ENCODE measurements at places on chromosomes 2 and 18. TPM values are rescaled to one million over a fixed set of nuclear protein-coding genes. Genes with fewer than 3 reads are reported as not detected.

GRCh38 chr2:118805064-118805690 lies 42.3 kb downstream of the EN1 start:
- DNase-seq, result no peak

GRCh38 chr2:37472959-37473358 lies 128.5 kb downstream of the QPCT start:
- DNase-seq, result no peak

- no peak for DNase-seq
Measured at GRCh38 chr2:181140414-181140813, 160.0 kb downstream of the UBE2E3 start.

GRCh38 chr18:69947361-69948133 lies at the start of gene CD226:
Gene CD226, minus strand, starts transcription at chr18:69947873. Its CDS starts 467 bp downstream, at chr18:69947406.
- no peak for DNase-seq

- no peak for DNase-seq
Measured at GRCh38 chr2:224532441-224532840, 52.7 kb downstream of the CUL3 start.

DNA sequence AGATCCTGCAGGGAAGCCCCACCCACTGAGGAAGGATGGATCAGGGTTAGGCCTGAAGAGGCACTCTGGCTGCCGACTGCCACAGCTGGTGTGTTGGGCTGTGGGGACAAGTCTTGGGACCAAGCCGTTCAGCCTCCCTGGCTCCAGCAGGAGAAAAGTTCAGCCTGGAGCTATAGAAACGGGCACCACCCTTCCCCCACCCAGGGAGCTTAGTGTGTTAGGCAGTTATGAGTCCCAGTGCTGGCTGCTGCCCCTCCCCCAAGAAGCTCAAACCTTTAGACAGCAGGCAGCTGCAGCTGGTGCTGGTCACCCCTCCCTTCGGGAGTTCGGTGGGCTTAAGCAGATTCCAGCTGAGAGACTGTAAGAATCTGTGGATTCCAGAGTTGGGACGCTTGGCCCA lies 447.1 kb upstream of the HS6ST1 start:
- DNase-seq, result no peak

GRCh38 chr2:152861349-152861942 lies 143.0 kb downstream of the ARL6IP6 start:
- DNase-seq, result peak; percentile 74

GRCh38 chr2:88307817-88308216 lies 137.7 kb downstream of the THNSL2 start:
- DNase-seq, result peak; percentile 15

The CRYBA2 gene
- total RNA-seq, result 6.1 TPM
